Gastroesophageal sphincter (tissue), 4 donors: ENCODE measurements at places on chromosomes 13 and 19.

- no peak for ATAC-seq
These were observed 984 bp downstream of the SIX5 start for GRCh38 chr19:45767881-45768654.

DNA sequence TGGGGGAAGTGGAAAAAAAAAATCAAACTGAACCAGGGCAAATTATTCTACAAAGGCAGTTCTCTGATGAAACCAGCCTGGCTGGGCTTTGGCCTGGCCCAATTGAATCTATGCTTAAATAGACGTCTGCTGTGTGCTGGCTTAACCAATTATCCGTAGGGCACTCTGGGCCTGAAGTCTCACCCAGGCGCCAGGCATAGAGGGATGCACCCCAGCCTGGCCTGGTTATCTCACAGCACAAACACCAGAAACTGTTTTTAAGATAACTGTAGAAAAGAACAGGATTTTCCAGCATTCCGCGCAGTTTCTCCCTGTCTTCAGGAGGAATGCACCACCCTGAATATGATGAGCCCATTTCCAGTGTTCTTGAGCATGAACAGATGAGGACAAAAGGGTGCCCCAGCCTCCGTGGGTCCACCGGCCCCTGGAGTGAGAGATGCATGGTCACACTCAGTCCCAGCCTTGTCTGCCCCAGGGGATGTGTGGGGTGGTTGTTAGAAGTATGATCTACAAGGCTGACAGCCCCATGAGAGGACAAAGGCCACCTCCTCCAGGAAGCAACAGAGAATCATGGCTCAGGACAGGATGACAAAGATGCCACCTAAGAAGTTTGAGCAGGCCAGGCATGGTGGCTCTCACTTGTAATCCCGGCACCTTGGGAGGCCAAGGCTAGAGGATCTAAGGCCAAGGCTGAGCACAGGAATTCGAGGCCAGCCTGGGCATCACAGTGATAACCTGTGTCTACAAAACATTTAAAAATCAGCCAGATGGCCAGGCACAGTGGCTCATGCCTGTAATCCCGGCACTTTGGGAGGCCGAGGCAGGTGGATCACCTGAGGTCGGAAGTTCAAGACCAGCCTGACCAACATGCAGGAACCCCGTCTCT lies 50.2 kb downstream of the PEPD start:
- no peak for ATAC-seq

- peak; percentile 68 for ATAC-seq
These were observed 1.9 kb upstream of the LMTK3 start for GRCh38 chr19:48513289-48514122.

- no peak for ATAC-seq
These were observed 122.9 kb downstream of the URI1 start for GRCh38 chr19:30064771-30065494.

DNA sequence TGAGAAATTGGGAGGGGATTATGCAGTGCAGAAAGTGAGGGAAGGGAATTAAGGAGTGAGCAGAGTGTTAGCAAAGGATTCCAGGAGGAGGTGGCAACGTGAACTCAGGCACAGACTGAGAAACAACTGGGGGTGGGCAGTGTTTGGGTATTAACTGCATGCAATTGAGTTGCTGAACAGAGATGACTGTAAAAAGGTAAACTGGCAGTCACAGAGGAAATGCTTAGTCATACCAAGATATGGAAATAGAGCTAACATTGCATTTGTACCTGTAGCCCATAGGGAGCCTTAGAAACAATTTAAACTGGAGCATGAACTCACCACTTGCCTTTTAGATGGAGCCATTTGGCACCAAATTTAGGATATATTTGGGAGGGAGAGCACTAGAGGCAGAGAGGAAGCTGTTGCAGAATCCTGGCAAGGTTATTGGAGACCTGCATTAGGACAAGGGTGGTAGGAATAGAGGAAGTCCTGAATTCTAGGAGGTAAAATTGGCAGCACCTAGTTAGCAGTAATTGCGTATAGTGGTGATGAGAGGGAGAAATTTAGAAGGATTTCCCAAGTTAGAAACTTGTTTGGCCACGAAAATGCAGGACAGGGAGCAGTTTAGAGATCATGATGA lies 100.6 kb upstream of the FRY start:
- no peak for ATAC-seq

DNA sequence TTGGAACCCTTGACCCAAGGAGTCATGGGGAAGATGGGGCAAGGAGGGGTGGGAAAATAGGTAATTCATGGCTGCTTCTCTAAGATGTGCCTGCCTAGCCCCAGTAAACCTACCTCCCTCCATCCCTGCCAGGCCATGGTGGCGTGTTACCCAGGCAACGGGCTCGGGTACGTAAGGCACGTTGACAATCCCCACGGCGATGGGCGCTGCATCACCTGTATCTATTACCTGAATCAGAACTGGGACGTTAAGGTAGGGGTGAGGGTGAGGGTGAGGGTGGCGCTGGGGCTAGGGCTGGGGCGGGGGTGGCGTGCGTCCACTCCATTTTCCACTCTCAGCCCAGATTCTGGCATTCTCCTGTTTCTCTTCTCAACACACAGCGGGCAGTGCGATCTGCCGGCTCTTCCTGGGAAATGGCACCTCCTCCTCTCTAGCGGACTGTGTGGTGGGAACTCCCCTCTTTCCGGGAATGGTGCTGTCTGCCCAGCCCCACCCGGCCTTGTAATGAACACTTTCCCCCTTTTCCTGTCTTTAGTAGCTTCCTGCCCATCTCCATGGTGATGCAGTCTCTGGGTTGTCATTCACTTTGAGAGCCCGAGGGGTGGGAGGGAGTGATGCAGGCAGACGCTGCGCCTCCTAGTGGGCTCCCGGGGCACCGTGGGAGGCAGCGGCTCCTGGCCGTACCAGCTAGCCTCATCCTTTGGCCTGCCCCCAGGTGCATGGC lies 7.6 kb downstream of the EGLN2 start:
- peak; percentile 57 for ATAC-seq

GRCh38 chr13:71603255-71603654 lies 263.7 kb downstream of the DACH1 start:
- no peak for ATAC-seq

- ATAC-seq, result no peak
These were observed 118.4 kb downstream of the GPC6 start for GRCh38 chr13:93345024-93345423.

DNA sequence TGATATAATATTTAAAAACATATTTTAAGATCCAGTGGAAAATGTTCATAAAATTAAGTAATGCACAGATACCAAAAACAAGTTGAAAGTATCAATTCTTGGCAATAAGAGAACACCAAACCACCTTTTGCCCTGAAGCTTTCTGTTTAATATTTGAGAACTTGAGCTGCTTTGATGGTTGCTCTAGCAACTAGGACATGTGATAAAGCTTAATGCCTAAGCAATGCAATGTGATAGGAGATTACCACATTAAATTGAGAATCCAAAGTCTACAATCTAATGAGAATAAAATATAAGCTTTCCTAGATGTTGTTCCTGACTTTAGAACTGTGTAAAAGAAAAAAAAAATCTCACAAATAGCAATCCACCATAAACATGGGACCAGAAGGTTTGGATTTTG lies 1367.5 kb upstream of the PCDH9 start:
- no peak for ATAC-seq

DNA sequence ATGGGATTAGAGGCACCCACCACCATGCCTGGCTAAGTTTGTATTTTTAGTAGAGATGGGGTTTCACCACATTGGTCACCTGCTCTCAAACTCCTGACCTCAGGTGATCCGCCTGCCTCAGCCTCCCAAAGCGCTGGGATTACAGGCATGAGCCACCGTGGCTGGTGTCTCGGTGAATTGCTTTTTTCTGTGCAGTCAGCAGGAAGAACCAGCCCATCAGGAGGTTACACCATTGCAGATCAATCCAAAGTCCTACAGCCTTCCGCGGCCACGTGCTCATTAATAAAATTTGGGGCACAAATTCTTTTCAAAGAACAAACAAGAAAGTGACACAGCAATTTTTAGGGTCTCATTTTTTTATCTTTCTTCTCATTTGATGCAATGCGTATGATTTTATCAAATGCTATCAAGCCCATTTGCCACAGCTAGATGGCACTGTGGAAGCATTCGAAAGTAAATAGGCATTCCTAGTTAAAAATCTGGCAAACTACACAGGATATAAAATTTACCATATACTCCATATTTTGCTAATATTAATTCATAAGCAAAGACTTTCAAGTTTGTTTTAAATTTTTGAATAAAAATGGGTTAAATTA lies 54.4 kb upstream of the ZNF835 start:
- no peak for ATAC-seq

DNA sequence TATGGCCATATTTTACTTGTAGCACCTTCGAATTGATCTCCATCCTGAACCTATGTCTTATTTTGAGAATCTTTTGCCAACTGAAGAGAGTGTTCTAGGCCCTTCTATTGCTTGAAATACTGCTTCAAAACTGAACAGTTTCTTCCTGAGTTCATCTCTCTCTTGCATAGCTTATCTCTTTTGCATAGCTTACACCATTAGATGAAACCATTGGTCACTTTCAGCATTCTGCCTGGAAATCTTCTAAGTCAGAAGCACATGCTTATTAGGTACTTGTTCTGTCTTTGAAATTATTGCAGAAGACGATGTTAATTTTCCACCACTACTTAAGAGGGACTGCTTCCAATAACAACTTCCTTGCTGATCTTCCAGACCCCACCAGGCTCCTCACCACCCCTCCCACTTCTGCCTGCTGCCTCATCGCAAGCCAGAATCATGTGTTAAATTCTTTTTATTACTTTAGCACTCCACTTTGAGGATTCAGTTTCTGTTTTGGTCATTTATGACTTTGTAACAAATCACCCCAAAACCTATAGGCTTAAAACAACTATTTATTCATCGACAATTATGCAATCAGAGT lies 122.4 kb upstream of the MAB21L1 start:
- ATAC-seq, result no peak

GRCh38 chr13:34300559-34300958 lies 482.6 kb downstream of the RFC3 start:
- ATAC-seq, result no peak

DNA sequence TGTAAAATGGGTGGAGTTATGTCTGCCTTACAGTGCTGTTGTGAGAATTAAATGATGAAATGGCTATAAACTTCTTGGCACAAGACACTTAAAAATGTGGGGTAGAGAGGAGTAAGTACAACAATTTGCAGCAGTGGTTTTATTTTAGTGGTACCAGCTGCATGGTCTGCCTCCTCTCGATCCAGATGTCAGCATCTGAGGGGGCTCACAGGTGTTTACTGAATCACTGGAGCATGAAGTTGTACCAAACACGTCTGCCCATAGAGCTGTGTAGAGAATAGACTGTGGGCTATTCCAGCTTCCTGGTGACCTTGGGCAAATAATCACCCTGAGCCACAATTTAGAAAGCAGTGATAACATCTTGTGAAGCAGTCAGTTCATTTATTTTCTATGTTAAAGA lies 11.1 kb downstream of the SLC10A2 start:
- no peak for ATAC-seq

- no peak for ATAC-seq
These were observed 488.3 kb downstream of the PCDH17 start for GRCh38 chr13:58119804-58120203.

- no peak for ATAC-seq
These were observed 14.9 kb downstream of the ONECUT3 start for GRCh38 chr19:1768248-1768647.

GRCh38 chr13:98022210-98022609 lies 68.7 kb downstream of the IPO5 start:
- no peak for ATAC-seq

DNA sequence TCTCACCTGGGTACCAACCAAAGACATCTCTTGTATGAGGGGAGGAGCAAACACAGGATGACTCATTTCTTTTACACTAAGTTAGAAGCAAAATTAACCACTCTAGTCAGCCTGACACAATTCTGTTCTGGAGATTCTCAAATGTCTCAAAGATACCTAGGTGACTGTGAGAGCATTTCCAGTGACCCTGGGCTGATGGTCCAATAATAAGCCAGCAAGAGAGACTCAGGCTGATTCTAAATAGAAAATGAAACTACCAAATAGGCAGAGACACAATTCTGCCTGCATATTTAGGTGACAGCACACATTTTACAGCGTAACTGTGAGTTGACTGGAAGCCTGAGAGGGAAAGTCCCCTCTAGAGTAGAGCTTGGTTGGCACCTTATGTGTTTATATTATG lies 16.3 kb downstream of the ZNF91 start:
- ATAC-seq, result no peak

DNA sequence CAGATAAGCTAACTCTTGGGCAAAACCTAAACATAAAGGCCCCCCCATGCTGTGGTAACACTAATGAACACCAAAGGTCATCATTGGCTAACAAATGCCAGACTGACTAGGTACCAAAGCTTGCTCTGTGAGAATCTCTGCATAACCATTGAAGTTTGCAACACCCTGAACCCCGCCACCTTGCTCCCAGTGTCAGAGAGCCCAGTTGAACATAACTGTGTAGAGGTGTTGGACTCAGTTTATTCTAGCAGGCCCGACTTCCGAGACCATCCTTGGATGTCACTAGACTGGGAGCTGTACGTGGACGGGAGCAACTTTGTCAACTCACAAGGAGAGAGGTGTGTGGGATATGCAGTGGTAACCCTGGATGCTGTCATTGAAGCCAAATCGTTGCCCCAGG lies 602.2 kb downstream of the UQCRFS1 start:
- no peak for ATAC-seq

- ATAC-seq, result no peak
These were observed 460 bp downstream of the KMT5C start for GRCh38 chr19:55339889-55340783.

DNA sequence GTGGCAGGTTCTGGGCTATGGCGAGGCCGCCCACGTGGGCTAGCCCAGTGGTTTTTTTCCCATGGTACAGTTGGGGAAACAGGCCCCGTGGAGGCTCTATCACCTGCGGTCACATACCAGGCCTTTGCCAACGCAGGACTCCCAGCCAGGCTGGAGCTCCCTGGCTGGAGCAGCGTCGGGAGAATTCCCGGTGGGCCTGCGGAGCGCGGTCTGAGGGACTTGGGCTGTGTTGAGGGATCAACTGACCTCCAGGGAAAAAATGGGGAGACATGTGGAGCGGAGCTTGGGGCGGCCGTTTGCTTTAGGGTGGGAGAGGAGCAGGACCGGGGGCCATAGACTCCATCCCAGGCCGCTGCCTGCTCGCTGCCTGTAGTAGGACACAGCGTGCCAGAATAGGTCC lies 16.4 kb downstream of the DOT1L start:
- ATAC-seq, result no peak

DNA sequence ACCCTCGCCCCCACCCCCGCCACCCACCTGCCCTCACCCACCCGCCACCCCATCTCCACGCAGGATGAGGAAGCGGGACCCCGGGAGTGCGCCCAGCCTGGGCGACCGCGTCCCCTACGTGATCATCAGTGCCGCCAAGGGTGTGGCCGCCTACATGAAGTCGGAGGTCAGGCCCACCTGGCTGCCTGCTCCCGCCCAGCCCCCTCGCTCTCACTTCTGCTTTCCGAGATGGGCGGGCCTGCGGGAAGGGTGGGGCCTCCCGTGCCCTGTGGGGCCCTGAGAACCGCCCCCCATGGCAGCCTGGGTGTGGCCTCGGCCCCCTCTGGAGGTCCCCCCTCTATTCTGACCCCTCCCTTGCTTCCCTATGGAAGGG lies 3.1 kb upstream of the SPIB start:
- peak; percentile 16 for ATAC-seq

- ATAC-seq, result no peak
These were observed 14.2 kb upstream of the IL17D start for GRCh38 chr13:20689291-20689690.
